ENCODE measurements at places on chromosomes 13 and 19.

DNA sequence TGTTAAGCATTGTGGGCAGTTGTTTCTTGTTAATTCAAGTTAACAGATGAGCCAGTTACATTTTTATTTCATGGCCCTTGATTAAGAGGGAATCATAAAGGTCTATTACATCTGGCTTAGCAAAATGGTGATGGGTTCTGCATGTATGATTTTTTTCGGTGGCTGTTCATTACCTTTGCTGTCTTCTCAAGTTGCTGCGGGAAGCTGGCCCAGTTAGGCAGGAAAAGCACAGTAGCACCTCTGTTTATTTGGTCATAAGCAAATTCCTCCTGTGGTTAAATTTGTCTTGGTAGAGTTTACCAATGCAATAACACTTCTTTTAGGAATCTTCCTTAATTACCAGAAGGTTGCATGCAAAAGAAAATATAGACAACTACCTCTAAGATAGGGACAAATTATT lies 104.5 kb downstream of the FRY start:
- no peaks in the 10 kb centered on the region for H3K27me3 ChIP-seq
- no peaks in the 10 kb centered on the region for H3K4me1 ChIP-seq
- H3K36me3 ChIP-seq: no peaks in the 10 kb centered on the region
- H3K4me3 ChIP-seq: no peak overlapping the region

DNA sequence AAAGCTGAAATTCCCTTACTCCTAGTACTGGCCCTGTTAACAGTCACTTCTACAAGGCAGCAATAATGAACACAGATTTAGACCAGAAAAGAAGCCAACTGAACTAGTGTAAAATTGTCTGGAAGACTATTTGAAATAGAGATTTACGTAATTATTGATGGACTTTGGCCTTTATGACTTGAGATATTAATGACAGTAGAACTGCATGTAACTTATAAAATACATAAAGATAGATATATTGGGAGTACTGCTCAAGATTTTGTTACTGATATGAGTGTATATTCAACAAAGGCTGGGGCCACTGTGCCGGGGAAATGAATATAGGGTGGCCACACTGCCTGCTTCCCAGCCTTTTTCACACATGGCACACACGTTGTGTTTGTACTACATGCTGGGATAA lies 88.8 kb downstream of the STARD13 start:
- H3K36me3 ChIP-seq: no peaks in the 10 kb centered on the region
- H3K27me3 ChIP-seq: no peaks in the 10 kb centered on the region
- no peak overlapping the region for H3K27ac ChIP-seq
- H3K4me3 ChIP-seq: no peak overlapping the region

DNA sequence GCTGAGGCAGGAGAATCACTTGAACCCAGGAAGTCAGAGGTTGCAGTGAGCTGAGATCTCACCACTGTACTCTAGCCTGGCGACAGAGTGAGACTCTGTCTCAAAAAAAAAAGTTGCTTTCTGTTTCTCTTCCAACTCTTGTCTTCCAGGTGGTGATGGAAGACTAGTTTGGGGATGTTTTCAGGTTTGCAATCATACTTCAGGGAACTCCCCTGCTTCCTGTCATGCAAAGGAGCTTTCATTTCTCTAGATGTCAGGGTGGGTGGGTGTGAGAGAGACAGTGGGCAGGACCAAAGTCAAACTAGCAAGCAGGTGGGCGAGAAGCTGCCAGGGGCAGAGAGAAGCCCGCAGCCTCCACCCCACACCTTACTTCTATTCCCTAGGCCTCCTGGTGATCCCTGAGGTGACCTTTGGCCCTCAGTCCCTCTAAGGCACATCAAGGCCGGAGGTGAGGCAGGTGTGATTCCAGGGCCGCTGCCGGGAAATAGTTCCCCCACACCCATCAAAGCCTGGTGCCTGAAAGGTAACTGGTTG lies 25.7 kb downstream of the CCNE1 start:
- H3K36me3 ChIP-seq: no peaks in the 10 kb centered on the region
- peaks cover 16% of the 10 kb centered on the region for H3K27me3 ChIP-seq
- DNase-seq: peak; percentile 78
- peak overlapping the region; percentile 44 for H3K27ac ChIP-seq
- H3K4me1 ChIP-seq: peaks cover 25% of the 10 kb centered on the region

- peaks cover 10% of the 10 kb centered on the region for H3K4me1 ChIP-seq
- H3K4me3 ChIP-seq: no peak overlapping the region
- DNase-seq: no peak
- H3K27ac ChIP-seq: no peak overlapping the region
- H3K27me3 ChIP-seq: no peaks in the 10 kb centered on the region
- H3K36me3 ChIP-seq: no peaks in the 10 kb centered on the region
These were observed 67.6 kb downstream of the UBL3 start for GRCh38 chr13:29782798-29783197.

DNA sequence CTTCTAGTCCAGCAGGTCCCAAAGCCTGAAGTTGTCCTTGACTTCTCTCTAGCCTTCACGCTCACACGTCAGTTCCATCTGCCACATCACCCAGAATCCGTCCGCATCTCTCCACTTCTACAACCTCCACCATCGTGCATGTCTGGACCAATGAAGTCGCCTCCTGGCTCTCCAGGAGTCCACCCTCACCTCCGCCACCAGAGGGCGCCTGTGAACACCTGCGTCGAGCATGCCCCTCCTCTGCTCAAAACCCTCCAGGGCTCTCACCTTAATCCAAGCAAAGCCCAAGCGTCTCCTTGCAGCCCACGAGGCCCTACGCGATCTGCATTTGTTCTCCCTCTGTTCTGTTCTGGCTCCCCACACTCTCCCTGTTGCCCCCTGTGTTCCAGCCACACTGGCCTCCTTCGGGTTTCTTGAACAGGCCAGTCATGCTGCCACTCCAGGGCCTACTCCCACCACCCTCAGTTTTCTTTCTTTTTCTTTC lies 3.7 kb downstream of the USHBP1 start:
- H3K27ac ChIP-seq: no peak overlapping the region
- H3K4me1 ChIP-seq: peaks cover 10% of the 10 kb centered on the region
- H3K27me3 ChIP-seq: no peaks in the 10 kb centered on the region
- H3K36me3 ChIP-seq: no peaks in the 10 kb centered on the region

DNA sequence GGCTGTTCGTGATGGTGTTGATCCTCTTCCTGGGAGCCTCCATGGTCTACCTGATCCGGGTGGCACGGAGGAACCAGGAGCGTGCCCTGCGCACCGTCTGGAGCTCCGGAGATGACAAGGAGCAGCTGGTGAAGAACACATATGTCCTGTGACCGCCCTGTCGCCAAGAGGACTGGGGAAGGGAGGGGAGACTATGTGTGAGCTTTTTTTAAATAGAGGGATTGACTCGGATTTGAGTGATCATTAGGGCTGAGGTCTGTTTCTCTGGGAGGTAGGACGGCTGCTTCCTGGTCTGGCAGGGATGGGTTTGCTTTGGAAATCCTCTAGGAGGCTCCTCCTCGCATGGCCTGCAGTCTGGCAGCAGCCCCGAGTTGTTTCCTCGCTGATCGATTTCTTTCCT lies 12.2 kb upstream of the C19orf33 start:
- peaks cover 34% of the 10 kb centered on the region for H3K36me3 ChIP-seq
- H3K27me3 ChIP-seq: no peaks in the 10 kb centered on the region
- no peak for DNase-seq
- no peak overlapping the region for H3K4me3 ChIP-seq
- no peaks in the 10 kb centered on the region for H3K4me1 ChIP-seq

DNA sequence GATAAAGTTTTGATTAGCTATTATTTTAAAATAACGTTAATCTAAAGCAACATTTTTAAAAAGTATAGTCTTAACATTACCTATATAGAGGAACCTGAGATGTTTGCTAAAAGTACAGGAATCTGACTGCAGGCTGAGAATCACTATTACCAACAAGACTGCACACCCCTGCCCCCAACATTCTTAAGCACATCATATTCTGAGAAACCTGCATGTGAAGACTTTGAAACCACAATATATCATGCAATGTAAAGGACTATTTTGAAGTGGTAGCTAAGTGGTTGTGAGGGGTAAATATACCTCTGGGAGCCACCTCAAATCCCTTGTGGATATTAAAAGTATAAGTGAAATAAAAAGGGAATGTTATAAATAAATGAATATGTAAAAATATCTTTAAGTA lies 119.0 kb upstream of the KLF12 start:
- no peak overlapping the region for H3K27ac ChIP-seq
- DNase-seq: no peak
- H3K36me3 ChIP-seq: no peaks in the 10 kb centered on the region
- H3K4me1 ChIP-seq: no peaks in the 10 kb centered on the region

- H3K36me3 ChIP-seq: no peaks in the 10 kb centered on the region
- no peak overlapping the region for H3K4me3 ChIP-seq
- no peaks in the 10 kb centered on the region for H3K4me1 ChIP-seq
- no peaks in the 10 kb centered on the region for H3K27me3 ChIP-seq
- H3K27ac ChIP-seq: no peak overlapping the region
These were observed 152.0 kb upstream of the IRS2 start for GRCh38 chr13:109938255-109938936.

- H3K36me3 ChIP-seq: no peaks in the 10 kb centered on the region
- no peak overlapping the region for H3K27ac ChIP-seq
These were observed 597.7 kb downstream of the GPC6 start for GRCh38 chr13:93824286-93824685.

DNA sequence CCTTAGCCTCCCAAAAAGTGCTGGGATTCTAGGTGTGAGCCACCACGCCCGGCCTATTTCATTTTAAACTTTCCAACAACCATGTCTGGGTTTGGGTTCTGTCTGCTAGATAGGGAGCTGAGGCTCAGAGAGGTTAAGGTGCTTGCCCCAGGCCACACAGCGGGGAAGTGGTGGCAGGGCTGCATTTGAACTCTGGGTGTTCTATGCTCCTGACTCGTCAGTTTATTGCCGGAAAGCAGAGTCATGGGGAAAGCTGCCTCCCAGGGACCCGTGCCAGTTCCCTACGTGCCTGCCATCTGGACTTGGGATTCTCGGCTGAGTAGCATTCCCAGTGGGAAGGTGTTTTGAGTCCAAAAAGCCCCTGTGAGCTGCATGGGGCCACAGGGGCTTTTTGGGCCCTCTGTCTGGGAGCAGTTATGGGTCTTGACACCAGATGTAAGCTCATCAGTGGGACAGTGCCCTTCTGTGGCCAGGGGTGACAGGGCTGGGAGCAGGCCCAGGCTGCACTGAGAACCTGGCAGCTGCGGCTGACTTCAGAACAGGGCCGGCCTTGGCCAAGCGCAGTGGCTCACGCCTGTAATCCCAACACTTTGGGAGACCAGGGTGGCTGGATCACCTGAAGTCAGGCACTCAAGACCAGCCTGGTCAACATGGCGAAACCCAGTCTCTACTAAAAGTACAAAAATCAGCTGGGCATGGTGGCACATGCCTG lies 10.9 kb downstream of the RFX1 start:
- no peak overlapping the region for H3K27ac ChIP-seq
- no peak for DNase-seq
- H3K4me1 ChIP-seq: peaks cover 1% of the 10 kb centered on the region
- H3K27me3 ChIP-seq: no peaks in the 10 kb centered on the region
- no peaks in the 10 kb centered on the region for H3K36me3 ChIP-seq
- H3K4me3 ChIP-seq: no peak overlapping the region

- peaks cover 18% of the 10 kb centered on the region for H3K4me1 ChIP-seq
- H3K4me3 ChIP-seq: peak overlapping the region; percentile 14
- no peaks in the 10 kb centered on the region for H3K36me3 ChIP-seq
These were observed 9.4 kb downstream of the C19orf81 start for GRCh38 chr19:50658441-50659317.

GRCh38 chr13:113883921-113884804 lies 20.3 kb upstream of the GAS6 start:
- no peak for DNase-seq
- no peaks in the 10 kb centered on the region for H3K4me1 ChIP-seq
- H3K4me3 ChIP-seq: no peak overlapping the region
- no peaks in the 10 kb centered on the region for H3K36me3 ChIP-seq
- H3K27me3 ChIP-seq: peaks cover 7% of the 10 kb centered on the region

GRCh38 chr19:42191855-42192254 lies 25.6 kb downstream of the DEDD2 start:
- no peak overlapping the region for H3K4me3 ChIP-seq
- DNase-seq: no peak
- peaks cover 8% of the 10 kb centered on the region for H3K36me3 ChIP-seq
- H3K4me1 ChIP-seq: peaks cover 10% of the 10 kb centered on the region
- H3K27ac ChIP-seq: no peak overlapping the region

DNA sequence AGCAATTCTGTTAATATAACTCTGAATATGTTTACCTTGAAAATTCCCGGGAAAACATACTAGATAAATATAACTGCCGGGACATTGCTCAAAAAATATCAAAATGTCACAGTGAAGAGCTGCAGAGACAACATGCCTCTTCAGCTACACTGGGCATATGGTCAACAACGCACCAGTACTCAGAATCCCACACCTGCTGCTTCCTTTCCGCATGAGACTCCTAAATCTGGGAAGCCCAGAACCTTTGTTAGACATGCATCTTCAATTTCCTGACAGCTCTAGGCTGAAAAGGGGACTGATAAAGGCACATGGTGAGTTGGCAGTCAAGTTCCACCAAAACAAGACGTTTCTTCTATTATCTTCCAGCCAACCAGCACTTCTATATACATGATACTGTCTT lies 53.7 kb downstream of the USP12 start:
- H3K27ac ChIP-seq: no peak overlapping the region
- peaks cover 10% of the 10 kb centered on the region for H3K36me3 ChIP-seq
- peaks cover 19% of the 10 kb centered on the region for H3K4me1 ChIP-seq

- DNase-seq: peak; percentile 71
- H3K4me1 ChIP-seq: peaks cover 3% of the 10 kb centered on the region
- H3K36me3 ChIP-seq: no peaks in the 10 kb centered on the region
- H3K4me3 ChIP-seq: no peak overlapping the region
- H3K27ac ChIP-seq: no peak overlapping the region
These were observed 7.1 kb upstream of the DPP9 start for GRCh38 chr19:4730740-4731171.

DNA sequence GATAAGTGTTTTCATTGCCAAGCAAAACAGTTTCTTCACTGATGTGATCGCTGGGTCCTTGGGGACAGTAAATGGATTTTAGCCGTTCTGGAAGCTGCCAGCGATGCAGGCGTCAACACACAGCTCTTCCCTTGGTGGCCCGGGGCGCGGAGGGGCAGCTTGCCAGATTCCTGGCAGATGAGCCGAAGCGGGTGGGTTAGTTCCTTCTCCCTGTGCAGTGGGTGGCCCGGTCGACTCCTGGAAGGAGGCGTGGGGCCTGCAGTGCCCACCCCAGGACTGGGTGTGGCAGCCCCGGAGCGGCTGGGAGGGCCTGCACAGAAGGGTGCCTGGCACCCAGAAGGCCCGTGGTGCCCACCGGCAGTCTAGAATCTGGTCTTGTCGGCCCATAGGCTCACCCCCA lies 69.0 kb downstream of the KDM4B start:
- no peaks in the 10 kb centered on the region for H3K4me1 ChIP-seq
- H3K36me3 ChIP-seq: peaks cover 30% of the 10 kb centered on the region
- H3K4me3 ChIP-seq: no peak overlapping the region
- no peak for DNase-seq
- no peak overlapping the region for H3K27ac ChIP-seq

GRCh38 chr19:43605875-43606568 lies 5.9 kb upstream of the SRRM5 start:
- no peak overlapping the region for H3K27ac ChIP-seq
- H3K27me3 ChIP-seq: no peaks in the 10 kb centered on the region
- DNase-seq: no peak

GRCh38 chr19:33231511-33231910 lies 5.9 kb upstream of the SLC7A10 start:
- no peak overlapping the region for H3K27ac ChIP-seq
- H3K4me1 ChIP-seq: peaks cover 7% of the 10 kb centered on the region

All from B cell (primary cell).